ENCODE measurements at places on chromosomes 1 and 21.

GRCh38 chr21:36728371-36729111, 29.6 kb downstream of the SIM2 start:
- DNase-seq, result no peak

GRCh38 chr1:188517139-188517538, 1688.4 kb downstream of the PLA2G4A start:
- DNase-seq, result no peak

- DNase-seq, result no peak
Observed at GRCh38 chr1:69404486-69404885, 163.2 kb upstream of the LRRC7 start.

- DNase-seq, result no peak
Observed at GRCh38 chr21:28761674-28762356, 230.9 kb downstream of the LTN1 start.

DNA sequence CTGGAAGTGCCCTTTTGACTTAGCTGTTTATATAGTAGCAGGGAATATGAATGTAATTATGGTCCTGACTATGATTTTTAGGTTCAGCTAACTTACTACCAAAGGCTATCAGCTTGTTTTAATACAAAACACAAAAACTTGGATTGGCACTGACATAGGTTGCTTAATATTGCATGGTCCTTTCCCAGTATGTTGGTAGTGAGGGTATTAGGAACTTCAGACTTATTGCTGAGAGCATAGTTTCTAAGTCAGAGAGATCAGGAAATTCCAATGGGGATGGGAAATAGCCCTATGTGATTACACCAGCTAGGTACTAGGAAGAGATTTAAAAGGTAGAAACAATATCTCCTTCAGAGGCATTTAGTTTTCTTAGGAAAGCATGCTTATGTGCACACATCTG, 7.7 kb downstream of the ARID1A start:
- no peak for DNase-seq

- peak; percentile 31 for DNase-seq
Observed at GRCh38 chr1:89254658-89255287, 17.9 kb downstream of the GBP5 start.

DNA sequence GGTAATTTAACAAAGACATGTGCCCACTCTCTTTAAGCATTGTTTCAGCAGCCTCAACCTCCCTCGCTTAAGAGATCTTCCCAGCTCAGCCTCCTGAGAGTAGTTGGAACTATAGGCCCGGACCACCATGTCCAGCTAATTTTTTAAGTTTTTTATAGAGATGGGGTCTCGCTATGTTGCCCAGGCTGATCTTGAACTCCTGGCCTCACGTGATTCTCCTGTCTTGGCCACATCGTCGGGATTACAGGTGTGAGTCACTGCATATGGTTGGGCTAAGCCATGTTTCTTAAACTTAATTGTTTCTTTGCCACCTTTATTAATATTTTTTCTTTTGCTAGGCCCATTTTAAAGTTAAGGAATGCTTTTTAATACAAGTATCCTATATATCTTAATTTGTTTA, 18.6 kb upstream of the AGPAT3 start:
- no peak for DNase-seq

DNA sequence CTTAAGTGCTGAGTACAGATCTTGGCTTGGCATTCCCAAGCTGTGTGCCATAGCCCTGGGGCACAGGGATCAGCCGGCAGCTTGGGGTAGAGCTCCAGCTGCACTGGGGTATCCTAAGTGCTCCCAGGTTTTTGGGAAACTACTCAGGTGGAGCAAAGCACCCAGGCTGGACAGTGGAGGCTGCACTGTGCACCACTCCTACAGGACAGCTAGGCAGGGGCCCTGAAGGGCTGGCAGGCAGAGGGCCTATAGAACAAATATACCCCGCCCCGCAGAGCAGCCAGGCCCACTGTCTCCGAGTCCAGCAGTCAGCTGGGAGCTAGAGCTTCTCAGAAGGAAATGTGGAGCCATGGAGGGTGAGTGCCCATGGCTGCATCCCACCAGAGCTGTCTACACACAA, 691.7 kb upstream of the ADGRL2 start:
- no peak for DNase-seq

- no peak for DNase-seq
Observed at GRCh38 chr1:54887665-54888071, 673 bp upstream of the DHCR24 start.

DNA sequence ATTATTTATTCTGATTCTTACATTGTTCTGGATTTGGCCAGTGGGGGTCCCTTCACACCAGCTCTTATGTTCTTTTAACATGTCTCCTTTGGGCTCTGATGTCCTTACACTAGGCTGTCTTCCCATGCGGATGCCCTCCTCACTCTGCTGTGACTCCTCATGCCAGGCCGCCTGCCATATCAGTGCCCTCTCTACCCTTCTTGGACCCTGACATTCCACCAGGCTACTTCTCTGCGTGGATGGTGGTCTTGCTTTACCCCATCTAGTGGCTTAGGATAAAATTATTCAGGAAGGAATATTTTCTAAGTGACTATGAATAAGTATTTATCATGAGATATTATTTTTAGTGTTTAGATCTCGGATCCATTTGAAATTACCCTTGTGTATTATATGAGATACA, 21.2 kb downstream of the ATF6 start:
- no peak for DNase-seq

All from NCI-H1417 treated with DMSO at 0.1 percent for 48 hours (cell line).